ENCODE measurements at places on chromosomes 3 and 15. TPM values are rescaled to one million over a fixed set of nuclear protein-coding genes. Genes with fewer than 3 reads are reported as not detected.

Gene TEX55
- not detected for polyA plus RNA-seq

Gene CORO2B
- 2.5 TPM for polyA plus RNA-seq

Gene GPR160
- 93.7 TPM for polyA plus RNA-seq

Gene CLSTN2
- polyA plus RNA-seq: 0.23 TPM

Gene GNAT1
- polyA plus RNA-seq: 0.06 TPM

Gene OR5K2
- not detected for polyA plus RNA-seq

Gene MAP6D1
- polyA plus RNA-seq: not detected

Gene TNNC1
- polyA plus RNA-seq: 2.6 TPM

Gene C3orf20
- not detected for polyA plus RNA-seq

Gene FANCD2OS
- not detected for polyA plus RNA-seq

Gene LPP
- 5.3 TPM for polyA plus RNA-seq

Gene SLC28A1
- polyA plus RNA-seq: not detected

Gene FBXO45
- polyA plus RNA-seq: 5.1 TPM

Gene TTC14
- polyA plus RNA-seq: 1.2 TPM

Gene CISH
- polyA plus RNA-seq: 13.2 TPM

Gene TMEM212
- not detected for polyA plus RNA-seq

Gene FBXO40
- under 0.01 TPM for polyA plus RNA-seq

Gene SLC24A5
- not detected for polyA plus RNA-seq

Gene MELTF
- 0.92 TPM for polyA plus RNA-seq

Gene MGLL
- 220 TPM for polyA plus RNA-seq

Gene NGRN
- 66.7 TPM for polyA plus RNA-seq

Gene MYH15
- 0.60 TPM for polyA plus RNA-seq

Gene MESP2
- polyA plus RNA-seq: 1.3 TPM

Gene DNAJB11
- polyA plus RNA-seq: 19.0 TPM

Gene TF
- 14.8 TPM for polyA plus RNA-seq

Gene CXCR6
- not detected for polyA plus RNA-seq
